Esophagus squamous epithelium (tissue), 5 donors: ENCODE measurements at places on chromosomes 3 and 15. TPM values are rescaled to one million over a fixed set of nuclear protein-coding genes. Genes with fewer than 3 reads are reported as not detected.

GRCh38 chr15:98891301-98891700, 116.3 kb downstream of the PGPEP1L start:
- H3K27me3 ChIP-seq, result no peaks in the 10 kb centered on the region
- no peak overlapping the region for H3K4me3 ChIP-seq
- DNase-seq, result no peak
- peaks cover 22% of the 10 kb centered on the region for H3K36me3 ChIP-seq

- H3K27ac ChIP-seq, result no peak overlapping the region
- no peak overlapping the region for H3K4me3 ChIP-seq
- no peaks in the 10 kb centered on the region for H3K4me1 ChIP-seq
Observed at GRCh38 chr3:28050885-28051284, 190.5 kb upstream of the CMC1 start.

DNA sequence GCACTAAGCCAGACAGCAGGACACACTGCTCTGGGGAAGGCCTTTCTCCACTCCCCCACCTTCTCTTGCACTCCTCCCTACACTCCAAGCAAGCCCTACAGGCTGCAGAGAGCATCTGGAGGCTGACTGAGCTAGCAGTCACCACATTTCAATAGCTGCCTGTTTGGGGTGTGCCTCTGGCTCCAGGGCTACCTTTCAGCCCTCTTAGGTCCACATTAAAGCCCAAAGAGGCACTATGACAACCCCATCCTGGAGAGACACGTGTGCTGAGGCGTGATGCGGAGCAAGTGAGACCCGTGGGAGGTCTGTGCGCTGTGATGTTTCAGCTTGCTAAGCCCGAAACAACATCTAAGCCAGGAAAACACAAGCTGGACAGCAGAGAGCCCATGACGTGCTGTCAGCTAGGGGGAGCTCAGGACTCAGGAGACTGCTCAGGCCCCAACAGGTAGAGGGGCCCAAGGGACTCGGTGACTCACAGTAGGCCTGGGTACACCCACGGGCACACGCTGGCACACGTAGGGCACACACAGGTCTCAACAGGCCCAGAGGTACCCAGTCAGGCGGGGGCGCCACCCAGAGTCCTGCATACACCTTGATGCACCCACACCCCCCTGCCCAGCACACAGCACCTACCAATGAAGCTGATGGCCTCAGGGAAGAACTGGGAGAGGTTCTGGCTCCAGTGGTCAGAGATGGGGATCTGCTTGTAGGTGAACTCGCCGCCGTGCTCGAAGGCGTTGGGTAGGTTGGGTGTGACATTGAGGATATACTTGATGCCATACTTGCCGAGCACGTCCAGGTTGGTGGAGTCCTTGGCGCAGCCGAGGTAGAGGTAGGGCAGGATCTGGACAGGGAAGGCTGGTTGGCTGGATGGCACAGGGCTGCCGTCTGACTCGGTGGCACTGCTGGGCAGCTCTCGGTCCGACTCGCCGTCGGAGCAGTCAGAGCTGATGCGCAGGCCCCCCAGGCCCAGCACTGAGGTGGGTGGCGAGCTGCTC, 2.8 kb downstream of the DUSP7 start:
- peak overlapping the region; percentile 94 for H3K27ac ChIP-seq
- peak overlapping the region; percentile 82 for H3K4me3 ChIP-seq

DNA sequence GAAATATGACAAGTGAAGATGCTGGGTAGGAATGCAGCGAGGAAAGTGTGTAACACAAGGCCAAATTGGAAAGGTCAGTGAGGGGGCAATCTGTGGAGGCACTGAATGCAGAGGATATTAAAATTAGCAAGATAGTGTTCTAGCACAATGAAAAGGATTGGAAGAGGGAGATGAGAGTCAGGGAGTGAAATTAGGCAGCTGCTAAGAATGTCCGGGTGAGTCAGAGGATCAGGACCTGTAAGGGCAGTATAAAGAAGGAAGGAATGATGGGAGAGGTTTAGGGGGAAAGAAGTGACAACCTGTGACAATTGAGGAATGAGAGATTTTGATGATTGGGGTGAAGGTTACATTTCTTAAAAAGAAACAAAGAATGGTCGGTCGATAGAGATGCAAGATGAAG, 103.5 kb downstream of the UBE3A start:
- no peaks in the 10 kb centered on the region for H3K27me3 ChIP-seq
- no peak overlapping the region for H3K4me3 ChIP-seq
- no peaks in the 10 kb centered on the region for H3K4me1 ChIP-seq
- H3K36me3 ChIP-seq, result no peaks in the 10 kb centered on the region

DNA sequence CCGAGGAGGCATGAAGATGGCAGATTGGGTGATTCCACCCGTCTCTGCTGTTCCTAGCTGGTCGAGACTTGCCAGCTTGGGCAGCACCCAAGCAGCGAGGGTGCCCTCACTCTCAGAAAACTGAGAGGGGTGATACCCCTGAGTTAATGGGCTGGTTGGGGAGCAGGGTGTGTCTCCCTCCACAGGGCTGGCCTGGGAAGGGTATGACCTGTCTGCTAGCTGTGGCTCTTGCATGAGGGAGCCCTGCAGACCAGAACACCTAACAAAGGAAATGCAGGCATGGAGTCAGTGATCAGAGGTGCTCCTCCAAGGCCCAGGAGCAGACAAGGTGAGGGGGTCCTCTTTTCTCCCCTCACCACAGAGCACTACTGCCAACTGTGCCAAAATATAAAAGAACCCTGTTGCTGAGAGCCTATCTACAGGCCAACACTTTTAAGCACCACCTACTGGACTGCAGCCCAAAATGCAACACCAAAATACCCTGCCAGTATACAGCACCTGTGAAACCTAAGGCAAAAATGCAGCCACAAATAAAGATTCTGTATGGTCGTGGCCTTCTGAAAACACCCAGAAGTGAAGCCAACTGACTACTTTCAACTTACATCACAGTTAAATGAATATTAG, 35.8 kb upstream of the PPM1L start:
- no peaks in the 10 kb centered on the region for H3K36me3 ChIP-seq
- DNase-seq, result no peak
- no peaks in the 10 kb centered on the region for H3K27me3 ChIP-seq
- H3K27ac ChIP-seq, result no peak overlapping the region
- no peaks in the 10 kb centered on the region for H3K4me1 ChIP-seq

- H3K4me1 ChIP-seq, result peaks cover 49% of the 10 kb centered on the region
- no peak overlapping the region for H3K4me3 ChIP-seq
- peak overlapping the region; percentile 53 for H3K27ac ChIP-seq
- DNase-seq, result no peak
- H3K36me3 ChIP-seq, result no peaks in the 10 kb centered on the region
Observed at GRCh38 chr3:182063742-182064141, 352.0 kb downstream of the SOX2 start.

GRCh38 chr3:108453565-108453964, 56.8 kb downstream of the MYH15 start:
- no peaks in the 10 kb centered on the region for H3K4me1 ChIP-seq
- no peaks in the 10 kb centered on the region for H3K27me3 ChIP-seq
- H3K27ac ChIP-seq, result no peak overlapping the region
- DNase-seq, result no peak
- no peak overlapping the region for H3K4me3 ChIP-seq

GRCh38 chr3:140834266-140835037, 107.2 kb upstream of the SLC25A36 start:
- no peak for DNase-seq
- no peak overlapping the region for H3K27ac ChIP-seq
- H3K27me3 ChIP-seq, result no peaks in the 10 kb centered on the region

GRCh38 chr3:184513276-184514170, 48.1 kb upstream of the EPHB3 start:
- H3K36me3 ChIP-seq, result no peaks in the 10 kb centered on the region
- H3K27me3 ChIP-seq, result no peaks in the 10 kb centered on the region
- no peak overlapping the region for H3K27ac ChIP-seq

DNA sequence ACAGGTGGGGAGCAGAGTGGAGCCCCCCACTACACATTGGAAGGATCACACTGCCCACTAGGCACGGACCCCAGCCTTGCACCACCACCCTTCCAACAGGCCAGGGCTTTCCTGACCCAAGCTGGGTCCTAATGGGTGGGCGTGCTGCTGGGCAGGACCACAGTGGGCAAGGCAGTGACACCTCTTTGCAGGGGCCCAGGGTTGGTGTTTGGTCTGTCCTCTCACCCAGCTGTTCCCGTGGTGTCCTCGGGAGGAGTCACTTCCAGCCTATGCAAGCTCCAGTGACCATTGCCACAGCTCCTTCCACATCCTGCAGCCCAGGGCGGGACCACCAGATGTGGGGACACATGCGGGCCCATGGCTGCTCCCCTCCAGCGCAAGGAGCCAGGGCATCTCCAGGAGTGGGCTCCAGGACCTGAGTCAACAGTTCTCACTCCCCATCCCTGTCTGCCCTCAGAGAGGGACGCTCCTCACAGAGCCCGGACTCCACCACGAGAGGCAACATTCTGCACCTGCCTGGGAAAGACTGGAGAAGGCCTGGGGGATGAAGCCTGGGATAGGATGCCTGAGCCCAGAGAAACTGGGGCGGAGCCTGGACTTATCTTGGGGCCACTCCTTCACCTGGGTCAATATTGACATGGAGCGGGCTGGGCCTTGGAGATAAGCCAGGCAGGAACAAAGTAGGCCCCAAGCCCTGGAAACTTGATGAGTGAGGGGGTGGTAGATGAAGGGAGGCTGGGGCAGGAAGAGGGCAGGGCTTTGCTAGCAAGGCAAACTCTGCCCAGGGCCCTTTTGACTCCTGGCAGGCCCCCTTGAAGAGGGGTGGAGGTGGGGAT, 3.9 kb upstream of the VILL start:
- no peak for DNase-seq
- no peak overlapping the region for H3K4me3 ChIP-seq
- H3K36me3 ChIP-seq, result no peaks in the 10 kb centered on the region
- peak overlapping the region; percentile 40 for H3K27ac ChIP-seq
- H3K4me1 ChIP-seq, result peaks cover 63% of the 10 kb centered on the region

- DNase-seq, result peak; percentile 24
- H3K4me1 ChIP-seq, result peaks cover 44% of the 10 kb centered on the region
- H3K27me3 ChIP-seq, result no peaks in the 10 kb centered on the region
- peak within 1 kb of the TSS; percentile 39 for H3K27ac ChIP-seq
- no peaks in the 10 kb centered on the region for H3K36me3 ChIP-seq
Observed at GRCh38 chr3:42502429-42503250, at the start of gene VIPR1. Gene VIPR1 (plus strand): TSS chr3:42502643. CDS start chr3:42502736, 93 bp downstream.

DNA sequence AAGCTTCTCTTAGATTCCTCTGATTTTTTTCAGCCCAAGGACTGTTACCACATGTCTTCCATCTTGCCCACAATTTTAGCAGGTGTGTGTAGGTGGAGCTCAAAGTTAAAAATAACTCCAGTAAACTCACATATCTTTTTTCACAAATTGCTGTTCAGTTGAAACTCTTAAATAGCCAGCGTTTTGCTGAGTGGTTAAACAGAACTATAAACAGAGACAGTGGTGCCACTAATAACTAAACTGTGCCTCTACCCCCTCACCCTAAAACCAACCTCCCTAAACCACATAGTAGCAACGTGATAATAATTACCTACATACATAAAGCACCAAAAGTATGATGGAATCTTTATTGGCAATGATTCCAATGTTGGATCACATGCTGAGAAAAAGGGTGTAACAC, 525.1 kb downstream of the PDCD6IP start:
- DNase-seq, result no peak
- no peak overlapping the region for H3K27ac ChIP-seq
- H3K4me1 ChIP-seq, result no peaks in the 10 kb centered on the region
- H3K36me3 ChIP-seq, result no peaks in the 10 kb centered on the region

DNA sequence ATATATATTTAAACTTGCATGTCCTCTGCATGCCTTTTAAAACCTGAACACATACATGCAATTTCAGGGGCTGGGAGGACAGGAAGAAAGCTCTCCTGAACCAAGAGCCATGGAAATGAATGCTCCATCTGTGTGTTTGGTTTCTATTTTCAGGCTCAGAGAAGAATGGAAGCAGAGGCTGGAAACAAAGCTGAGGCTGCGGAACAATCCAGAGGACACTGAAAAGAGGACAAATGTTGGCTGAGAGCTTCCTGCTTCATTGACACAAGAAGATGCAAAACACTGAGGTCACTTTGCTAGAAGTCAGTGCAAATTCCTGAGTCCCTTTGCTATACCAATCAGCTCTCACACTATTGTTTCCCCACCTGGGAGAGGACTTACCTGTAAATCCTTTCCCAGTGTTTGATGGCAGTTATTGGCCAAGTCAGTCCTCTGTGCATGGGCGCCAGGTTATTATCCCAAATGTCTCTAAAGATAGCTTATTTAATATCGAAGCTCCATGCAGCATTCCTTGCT, 12.7 kb downstream of the FAM240A start:
- H3K27me3 ChIP-seq, result no peaks in the 10 kb centered on the region
- H3K4me3 ChIP-seq, result no peak overlapping the region
- no peak overlapping the region for H3K27ac ChIP-seq
- DNase-seq, result no peak
- H3K4me1 ChIP-seq, result peaks cover 8% of the 10 kb centered on the region
- H3K36me3 ChIP-seq, result no peaks in the 10 kb centered on the region

- DNase-seq, result no peak
- H3K36me3 ChIP-seq, result no peaks in the 10 kb centered on the region
- H3K4me3 ChIP-seq, result no peak overlapping the region
- H3K27ac ChIP-seq, result no peak overlapping the region
- H3K4me1 ChIP-seq, result peaks cover 2% of the 10 kb centered on the region
Observed at GRCh38 chr3:127647166-127647844, 18.3 kb downstream of the PODXL2 start.

DNA sequence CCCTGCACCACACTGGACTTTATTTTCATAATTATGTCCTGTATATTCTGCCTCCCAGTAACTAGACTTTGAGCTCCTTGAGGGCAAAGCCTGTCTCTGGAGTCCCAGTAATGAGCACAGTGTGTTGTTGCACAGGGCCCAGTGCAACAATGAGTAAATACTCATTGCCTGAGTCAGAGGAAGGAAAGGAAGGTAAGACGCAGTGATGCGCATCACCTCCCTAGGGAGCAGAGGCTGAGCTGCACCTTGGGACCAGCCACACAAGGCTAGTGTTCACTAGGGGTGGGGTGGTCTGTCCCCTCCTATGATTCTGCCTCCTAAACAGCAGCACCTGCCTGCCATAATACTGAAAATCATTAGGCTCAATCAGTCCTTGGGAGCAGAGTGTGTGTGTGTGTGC, 86.6 kb upstream of the ADAMTSL3 start:
- H3K36me3 ChIP-seq, result no peaks in the 10 kb centered on the region
- H3K27me3 ChIP-seq, result no peaks in the 10 kb centered on the region

DNA sequence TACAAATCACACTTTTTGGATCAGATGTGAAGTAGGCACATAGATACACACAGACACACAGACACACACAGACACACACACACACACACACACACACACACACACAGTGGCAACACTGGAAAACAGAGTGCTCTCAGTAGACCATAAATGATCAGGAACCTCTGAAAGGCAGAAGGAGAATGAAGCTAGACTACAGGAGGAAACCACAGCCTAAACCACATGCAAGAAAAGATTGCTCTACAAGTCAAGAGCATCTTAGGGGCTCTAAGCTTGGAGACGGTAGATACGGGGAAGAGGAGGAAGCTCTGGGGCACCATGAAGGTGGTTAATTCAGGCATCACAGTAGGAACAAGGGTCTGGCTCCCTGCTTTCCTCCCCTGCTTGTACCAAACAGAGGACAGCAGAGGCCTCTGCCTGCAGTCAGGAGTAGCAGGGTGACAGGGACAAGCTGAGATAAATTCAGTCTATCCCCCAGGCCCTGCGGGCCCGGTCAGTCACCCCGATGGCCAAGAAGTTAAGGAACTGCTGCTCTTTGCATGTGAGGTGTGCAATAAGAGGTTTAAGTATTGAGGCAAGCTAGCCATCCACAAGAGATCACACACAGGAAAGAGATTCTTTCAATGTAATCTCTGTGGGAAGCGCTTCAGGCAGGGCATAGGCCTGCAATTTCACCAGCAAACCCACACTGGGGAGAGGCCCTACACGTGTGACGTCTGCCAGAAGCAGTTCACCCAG, 23.5 kb upstream of the ARPIN start:
- no peaks in the 10 kb centered on the region for H3K4me1 ChIP-seq
- DNase-seq, result no peak
- H3K27me3 ChIP-seq, result no peaks in the 10 kb centered on the region

PRKCD gene
- 21.5 TPM for total RNA-seq

FRMD5 gene
- not detected for total RNA-seq

NMNAT3 gene
- total RNA-seq, result 11.6 TPM

KCNMB3 gene
- total RNA-seq, result 1.5 TPM

SMCO1 gene
- total RNA-seq, result not detected

CELF6 gene
- 0.76 TPM for total RNA-seq

PLSCR1 gene
- total RNA-seq, result 51.1 TPM
